ENCODE measurements at places on chromosomes 4 and X. TPM values are rescaled to one million over a fixed set of nuclear protein-coding genes. Genes with fewer than 3 reads are reported as not detected.

Gene HADH
- 56.5 TPM for polyA plus RNA-seq

Gene NAP1L2
- polyA plus RNA-seq: 14.1 TPM

Gene PLXNA3
- polyA plus RNA-seq: 77.4 TPM

Gene BEND4
- 0.07 TPM for polyA plus RNA-seq

Gene PNMA5
- 6.9 TPM for polyA plus RNA-seq

Gene NAP1L5
- polyA plus RNA-seq: 11.4 TPM

Gene TRPC5OS
- not detected for polyA plus RNA-seq

Gene GRIA3
- 4.3 TPM for polyA plus RNA-seq

Gene ZCCHC12
- 4.0 TPM for polyA plus RNA-seq

Data from brain (organoid and tissue), 16 donors.